CMK (cell line): ENCODE measurements at places on chromosomes 3 and 15.

DNA sequence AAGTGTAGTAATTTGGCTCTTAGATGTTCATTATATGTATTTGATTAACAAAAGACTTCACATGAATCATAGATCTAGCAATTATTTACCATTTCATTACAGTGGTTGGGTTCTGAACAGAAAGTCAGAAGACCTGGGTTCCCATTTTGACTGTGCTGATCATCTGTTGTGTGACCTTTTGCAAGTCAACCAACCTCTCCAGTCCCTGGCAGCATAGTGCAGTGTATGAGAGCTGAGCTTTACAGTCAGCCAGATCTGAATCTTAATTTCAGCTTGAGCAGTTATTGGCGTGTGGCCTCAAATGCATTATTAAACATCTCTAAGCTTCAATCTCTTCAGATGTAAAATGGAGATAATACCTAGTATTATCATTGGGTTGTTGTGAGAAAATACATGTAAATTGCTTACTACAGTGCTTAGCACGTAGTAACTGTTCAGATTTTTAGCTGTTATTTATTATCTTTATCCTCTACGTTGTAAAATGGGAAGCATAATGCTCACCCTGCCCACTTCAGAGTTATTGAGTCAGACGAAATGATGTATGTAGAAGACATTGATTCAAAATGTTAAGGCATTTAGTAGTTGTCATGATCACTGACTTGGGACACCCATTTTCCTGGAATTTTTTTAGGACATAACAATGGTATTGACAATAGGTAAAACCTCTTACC, 104.0 kb downstream of the KLHL25 start:
- DNase-seq: no peak

GRCh38 chr3:156014489-156014888, 105.9 kb upstream of the KCNAB1 start:
- no peak for DNase-seq

- DNase-seq: no peak
Measured at GRCh38 chr3:37594873-37595783, 266.6 kb upstream of the CTDSPL start.

GRCh38 chr3:108346301-108347227, 50.2 kb downstream of the HHLA2 start:
- no peak for DNase-seq

DNA sequence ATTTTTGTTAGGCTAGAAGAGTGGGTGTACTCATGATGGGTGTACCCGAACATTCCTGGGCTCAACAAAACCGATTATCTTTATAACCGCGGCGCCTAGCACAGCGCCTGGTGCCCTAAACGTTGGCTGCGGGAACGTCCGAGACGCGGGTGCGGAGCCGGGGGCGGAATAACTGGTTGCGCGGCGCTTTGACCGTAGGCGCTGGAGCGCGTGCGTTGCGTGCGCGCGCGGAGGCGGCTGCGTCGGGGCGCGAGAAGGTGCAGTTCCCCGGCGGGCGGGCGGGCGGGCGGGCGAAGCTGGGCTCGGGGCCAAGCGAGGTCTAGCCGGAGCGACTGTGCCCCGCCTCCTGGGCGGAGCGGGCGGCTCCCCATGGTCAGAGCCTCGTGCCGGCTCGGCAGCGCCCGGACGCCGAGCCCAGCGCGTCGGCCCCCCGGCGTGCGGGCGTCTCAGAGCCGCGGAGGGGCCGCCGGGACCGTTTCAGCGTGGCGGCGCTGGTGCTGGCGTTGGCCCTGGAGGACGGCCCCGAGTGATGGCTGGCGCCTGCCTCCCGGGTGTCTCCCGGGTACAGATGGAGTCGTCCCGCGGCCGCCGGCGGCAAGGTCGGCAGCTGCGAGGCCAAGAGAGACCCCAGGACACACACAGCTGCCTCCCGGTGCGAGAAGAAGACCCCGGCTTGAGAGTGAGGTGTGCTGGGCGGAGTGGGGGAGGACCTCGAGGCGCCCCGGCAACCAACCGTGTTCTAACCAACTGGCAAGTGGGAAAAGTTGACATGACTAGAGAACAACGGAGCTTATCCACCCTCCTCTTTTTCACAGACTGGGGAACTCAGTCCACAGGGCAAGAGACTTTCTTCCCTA, at the start of gene PLAAT1:
Gene PLAAT1 (plus strand): TSS at position 373 of the 857 bp plus-strand sequence. CDS start 14,429 bp downstream, outside the sequence.
- DNase-seq: peak; percentile 21

GRCh38 chr15:26892182-26892518, 25.3 kb downstream of the GABRA5 start:
- no peak for DNase-seq

DNA sequence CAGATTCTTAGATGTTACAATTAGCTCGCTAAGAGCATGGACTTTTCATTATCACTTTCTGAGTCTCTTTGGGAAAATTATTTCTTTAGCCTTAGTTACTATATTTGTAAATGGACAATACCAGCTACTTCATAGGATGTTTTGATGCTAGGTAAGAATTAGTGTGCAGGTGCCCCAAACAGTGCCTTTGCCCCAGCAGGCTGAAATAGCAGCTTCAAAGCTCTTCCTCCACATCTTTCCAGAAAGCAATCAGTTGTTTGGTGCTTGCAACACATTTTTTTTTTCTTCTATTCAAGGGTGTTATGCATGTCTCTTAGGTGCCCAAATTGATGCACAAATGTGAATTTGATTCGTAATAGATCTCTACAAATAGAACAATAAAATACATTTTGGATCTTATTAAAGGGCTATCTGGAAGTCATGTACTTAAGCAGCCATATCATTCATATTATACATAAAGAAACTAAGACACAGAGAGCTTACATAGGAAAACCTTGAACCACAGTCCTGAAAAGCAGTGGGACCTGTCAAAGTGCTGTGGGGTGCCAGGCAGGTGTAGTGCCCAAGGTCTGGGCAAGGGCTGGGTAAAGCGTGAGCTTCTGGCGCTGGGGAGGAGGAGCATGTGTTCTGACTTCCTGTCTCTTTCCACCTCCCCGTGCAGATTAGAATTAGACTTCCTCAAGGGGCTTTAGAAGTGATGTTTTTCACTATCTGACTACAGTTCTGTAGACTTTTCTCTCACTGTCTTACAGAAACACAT, 62.9 kb downstream of the FNDC3B start:
- DNase-seq: no peak

- DNase-seq: no peak
Measured at GRCh38 chr15:67755264-67755663, 70.0 kb upstream of the SKOR1 start.

DNA sequence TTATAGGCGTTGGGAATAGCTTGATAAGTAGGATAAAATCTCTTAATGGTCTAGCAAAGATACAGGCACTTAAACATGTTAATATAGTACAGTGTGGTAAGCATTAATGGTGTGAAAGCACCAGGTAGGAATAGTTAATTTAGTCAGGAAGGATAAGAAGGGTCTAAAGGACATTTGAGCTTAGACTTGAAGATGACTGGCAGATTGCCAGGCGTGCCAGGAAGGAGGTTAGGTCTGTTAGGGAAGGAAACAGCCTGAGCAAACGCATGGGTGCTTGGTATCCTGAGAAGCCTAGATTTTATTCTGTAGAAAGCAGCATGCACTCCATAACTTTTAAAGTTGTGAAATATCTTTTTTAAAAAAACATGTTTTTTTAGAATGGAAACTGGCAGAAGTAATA, 17.7 kb downstream of the SEC62 start:
- DNase-seq: no peak

- no peak for DNase-seq
Measured at GRCh38 chr15:85913461-85913860, 118.7 kb upstream of the KLHL25 start.

DNA sequence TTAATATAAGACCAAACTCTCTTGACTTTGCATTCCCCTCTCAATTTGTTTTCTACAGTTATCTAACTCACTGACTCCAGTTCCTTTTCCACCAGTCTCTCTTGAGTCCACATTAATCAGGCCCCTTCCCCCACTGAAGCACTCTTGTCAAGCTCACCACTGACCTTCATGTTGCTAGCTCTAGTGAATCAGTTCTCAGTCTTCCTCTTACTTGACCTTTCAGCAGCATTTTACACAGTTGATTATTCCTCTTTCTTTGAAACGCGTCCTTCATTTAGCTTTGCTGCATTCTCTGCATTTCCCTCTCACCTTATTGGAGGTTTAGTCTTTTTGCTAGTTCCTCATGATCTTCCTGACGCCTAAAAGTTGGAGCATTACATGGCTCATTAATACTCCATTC, 8.3 kb downstream of the PPP2R3A start:
- no peak for DNase-seq

DNA sequence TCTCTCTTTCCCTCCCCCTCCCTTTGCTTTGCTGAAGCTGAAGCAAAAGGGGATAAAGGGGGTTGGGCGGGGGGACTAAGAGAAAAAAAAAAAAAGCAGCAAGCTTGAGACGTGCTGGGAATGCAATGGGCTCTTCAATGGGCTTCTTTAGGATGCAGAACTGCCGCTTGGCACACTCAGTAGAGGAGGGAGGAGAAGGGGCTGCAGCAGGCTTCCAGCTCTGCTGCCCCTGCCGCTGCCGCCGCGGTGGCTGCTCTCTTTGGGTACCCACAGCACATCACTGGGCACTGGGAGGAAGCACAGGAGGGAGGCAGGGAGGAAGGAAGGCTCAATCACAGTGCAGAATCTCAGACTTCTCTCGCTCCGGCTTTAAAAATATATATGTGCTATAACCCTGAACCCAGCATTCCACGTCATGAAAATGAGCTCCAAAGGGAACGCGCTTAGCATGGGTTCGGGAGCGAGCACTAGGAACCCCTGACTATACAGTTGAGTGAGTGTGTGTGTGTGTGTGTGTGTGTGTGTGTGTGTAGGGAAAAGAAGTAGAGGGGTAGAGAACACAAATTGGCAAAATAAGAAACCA, 3.5 kb downstream of the SLITRK3 start:
- no peak for DNase-seq

- no peak for DNase-seq
Measured at GRCh38 chr15:39898317-39898716, 21.7 kb downstream of the GPR176 start.
